ENCODE measurements at places on chromosomes 2 and 18.

GRCh38 chr2:239904496-239904895, 120.6 kb downstream of the NDUFA10 start:
- DNase-seq = no peak

DNA sequence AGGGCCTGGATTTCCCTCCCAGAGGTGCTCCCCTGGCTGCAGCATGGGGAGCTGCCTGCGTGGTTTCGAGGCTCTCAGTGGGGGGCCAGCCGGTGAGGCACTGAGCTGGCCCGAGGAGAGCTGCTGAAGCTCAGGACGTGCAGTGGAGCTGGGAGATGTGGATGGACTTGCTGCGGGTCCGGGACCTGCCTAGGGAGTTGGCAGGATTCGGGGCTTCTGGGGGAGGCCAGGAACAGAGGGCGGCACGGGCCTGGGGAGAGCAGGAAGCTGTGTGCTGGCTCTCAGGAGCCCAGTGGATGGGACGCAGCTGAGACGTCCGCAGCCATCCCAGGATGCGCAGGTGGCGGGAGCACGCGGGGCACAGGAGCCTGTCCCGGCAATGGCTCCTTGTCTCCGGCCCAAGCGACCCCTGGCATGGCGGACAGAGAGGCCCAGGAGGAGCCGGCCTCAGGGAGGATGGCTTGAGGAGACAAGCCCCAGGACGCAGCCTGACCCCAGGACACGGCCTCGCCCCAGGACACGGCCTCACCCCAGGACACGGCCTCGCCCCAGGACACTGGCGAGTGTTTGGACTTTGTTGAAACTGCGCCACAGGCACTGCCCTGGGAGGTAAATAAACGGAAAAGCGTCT, 116.1 kb downstream of the NFATC1 start:
- no peak for DNase-seq

DNA sequence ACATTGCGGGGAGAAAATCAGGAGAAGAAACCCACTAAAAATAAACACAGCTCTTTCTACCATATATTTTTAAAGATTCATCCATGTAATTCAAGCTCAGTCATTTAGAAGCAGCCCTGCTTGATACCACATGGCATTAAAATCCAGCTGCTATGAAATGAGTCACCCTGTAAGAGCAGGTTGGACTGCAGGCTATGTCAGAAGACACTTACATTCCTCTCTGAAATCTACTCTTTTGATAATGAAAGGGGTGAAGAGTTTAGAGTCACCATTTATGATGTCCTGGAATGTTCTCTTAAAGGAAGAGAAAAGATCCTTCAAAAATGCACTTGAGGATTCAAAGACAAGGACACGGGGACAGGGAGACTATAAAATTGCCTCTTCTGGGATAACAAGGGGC, 100.6 kb upstream of the APCDD1 start:
- DNase-seq = peak; percentile 82

- DNase-seq = no peak
These were observed 303.9 kb downstream of the CPS1 start for GRCh38 chr2:210860276-210860675.

- peak; percentile 3 for DNase-seq
These were observed 27.7 kb upstream of the ACTR2 start for GRCh38 chr2:65199891-65200290.

DNA sequence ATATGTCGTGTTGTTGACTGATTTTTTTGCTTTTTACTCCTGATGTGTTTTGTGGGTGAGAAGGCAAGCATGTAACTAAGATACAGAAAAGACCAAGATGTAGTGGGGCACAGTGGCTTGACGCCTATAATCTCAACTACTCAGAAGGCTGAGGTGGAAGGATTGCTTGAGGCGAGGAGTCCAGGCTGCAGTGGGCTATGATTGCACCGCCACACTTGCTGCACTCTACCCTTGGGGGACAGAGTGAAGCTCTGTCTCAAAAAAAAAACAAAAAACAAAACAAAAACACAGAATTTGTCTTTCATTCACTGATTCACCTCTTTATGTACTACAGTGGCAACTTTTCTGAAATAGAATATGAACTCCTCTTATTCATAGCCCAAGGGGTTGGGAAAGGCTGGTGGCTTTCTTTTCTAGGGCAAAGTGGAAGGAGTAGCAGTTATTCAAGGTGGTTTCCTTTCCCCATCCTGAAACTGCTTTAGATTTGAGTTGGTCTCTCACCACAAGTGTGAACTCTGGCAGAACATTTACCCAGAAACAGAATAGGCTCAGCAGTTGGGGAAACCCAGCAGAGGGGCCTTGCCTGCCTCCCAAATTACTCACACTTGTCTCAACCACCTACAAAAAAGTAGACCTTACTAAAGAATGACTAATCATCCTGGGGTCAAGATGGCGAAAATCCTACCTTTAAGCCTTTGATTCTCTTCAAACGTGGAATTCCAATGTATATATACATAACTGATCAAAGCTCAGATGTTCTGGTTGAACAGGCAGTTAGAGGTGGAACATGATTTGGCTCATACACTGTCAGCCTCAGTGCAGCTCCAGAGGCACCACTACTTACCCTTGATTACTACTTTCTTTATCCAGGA, 6.5 kb downstream of the TANK start:
- no peak for DNase-seq

DNA sequence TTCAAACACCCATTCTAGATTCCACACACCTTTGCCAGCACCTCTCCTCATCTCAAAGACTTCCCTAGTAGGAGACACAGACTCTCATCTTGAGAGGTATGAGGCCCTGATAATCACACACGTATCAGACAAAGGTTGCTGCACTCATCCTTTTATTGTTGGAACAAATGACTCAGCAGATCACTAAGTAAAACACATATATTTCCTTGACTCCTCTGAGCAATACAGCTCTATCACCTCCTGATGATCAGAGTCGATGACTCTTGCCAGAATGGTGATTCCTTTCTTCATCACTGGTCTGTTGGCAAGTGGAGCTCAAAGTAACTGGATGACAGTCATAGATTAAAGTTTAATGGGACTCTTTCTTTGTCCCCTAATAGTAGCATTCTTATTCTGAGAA, 1049.2 kb upstream of the ZEB2 start:
- peak; percentile 1 for DNase-seq

DNA sequence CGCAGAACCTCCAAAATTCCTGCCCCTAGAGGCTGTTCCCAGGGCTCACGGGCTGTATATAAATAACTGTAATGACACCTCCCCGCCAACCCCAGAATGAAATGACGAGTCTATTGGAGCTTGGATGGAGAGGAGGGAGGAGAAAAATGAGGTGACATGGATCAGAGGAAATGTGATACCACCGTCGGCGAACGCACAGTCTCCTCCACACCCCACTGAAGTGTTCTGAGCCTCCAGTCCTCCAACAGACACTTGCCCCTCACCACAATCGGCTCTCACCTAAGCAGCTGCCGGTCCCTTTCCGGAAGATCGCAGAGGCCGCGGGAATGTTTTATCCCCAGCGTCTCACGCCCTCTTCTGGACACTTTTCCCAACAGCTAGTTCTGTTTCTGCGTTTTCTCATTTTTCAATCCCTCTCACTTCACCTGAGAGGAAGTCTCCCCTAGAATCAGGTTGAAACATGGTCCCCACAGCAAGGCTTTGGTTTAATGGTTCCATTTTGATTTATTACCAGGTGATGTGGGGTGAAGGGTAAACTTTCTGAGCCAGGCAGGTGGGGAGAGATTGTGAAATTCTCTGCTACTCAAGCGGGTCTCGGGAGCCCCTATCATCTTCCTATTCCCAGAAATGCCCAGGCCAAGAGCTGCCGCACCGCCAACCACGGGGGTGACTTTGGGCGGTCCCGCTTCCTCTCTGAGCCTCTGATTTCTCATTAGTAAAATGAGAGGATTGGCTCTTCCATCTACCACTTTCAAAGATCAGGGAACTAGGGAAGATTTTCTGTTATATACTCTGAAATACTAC, 9.1 kb upstream of the MYO5B start:
- peak; percentile 66 for DNase-seq

DNA sequence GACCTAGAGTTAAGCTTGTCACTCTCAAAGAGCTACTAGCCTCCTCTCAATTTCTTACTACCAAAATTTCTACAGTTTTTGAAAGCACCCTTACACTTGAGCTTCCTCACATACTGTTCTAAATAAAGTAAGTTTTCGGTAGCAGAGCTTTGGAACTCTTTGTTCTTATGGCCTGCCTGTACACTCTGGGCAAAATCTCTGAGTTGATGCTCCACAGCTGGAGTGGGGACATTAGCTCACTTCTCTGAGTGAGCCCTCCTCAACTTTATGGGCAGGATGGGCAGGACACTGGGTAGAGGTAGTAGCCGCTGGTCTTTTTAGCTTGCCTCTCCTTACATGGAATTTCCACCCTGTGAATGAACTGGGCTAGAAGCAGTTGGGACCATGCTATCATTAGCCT, 127.8 kb downstream of the FAM210A start:
- no peak for DNase-seq

DNA sequence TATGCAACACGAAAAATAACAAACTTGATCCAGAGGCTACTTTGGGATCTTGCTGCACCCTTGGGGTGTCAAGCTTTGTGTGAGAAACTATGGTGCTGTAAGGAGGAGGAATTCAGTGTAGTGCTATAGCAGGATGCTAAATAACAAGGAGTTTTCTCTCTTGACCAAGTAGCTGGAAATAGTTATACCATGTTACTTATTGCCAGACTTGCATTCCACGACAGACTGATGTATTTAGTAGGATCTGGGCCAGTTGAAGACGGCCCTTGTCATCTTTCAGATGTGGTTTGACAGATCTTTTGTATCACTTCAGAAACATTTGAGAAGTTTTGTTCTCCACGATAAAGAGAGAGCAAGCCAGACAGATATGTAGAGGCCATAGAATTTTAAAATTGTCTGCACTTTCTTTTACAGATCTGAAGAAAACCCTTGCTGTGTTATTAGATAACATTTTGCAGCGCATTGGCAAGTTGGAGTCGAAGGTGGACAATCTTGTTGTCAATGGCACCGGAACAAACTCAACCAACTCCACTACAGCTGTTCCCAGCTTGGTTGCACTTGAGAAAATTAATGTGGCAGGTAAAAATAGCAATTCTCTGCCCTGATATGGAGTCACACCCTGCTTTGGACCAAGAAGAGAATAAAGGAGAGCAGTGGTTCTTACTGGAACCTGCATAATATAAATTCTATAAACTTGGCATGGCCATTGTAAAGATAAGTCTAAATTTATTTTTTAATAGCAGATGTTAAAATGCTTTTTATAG, 16.3 kb downstream of the MGAT5 start:
- DNase-seq = no peak

- peak; percentile 26 for DNase-seq
These were observed 52.8 kb upstream of the DCC start for GRCh38 chr18:52287151-52287550.

DNA sequence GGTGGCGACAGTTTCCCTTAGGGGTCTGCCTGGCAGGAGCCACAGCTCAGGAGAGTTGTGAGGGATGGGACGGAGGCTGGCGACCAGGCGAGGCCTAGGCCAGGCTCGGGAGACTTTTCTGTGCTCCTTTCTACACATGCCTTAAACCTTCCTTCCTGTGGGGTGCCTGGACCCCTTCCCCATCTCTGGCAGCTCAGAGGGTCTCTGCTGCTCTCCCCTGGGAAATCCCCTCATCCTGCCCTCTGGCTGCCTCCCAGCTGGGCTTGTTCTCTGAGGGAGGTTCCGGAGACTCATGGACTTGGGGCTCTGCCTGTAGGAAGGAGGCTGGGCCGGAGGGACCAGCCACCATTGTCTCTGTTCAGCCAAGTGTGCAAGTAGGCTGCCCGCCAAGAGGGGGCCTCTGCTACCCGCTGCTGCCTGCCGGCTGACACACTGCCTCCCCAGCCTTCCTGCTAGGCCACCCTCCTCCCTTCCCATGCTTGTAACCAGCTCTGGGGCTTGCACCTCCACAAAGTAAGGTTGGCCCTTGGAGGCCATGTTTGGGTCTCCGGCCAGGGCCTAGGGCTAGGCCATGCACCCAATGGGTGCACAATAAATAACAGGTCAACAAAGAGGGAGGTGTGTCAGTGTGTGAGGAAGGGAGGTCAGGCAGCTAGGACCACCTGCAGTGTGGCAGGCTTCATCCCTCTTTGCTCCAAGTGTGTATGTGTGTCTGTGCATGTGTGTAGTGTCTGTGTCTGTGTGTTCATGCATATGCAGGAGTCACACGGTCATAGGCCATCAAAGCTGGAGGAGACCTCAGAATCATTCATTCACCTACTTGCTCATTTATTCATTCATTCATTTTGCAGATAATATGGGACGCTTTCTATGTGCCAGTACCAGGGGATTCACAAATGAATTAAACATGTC, 28.8 kb downstream of the PSD4 start:
- no peak for DNase-seq

DNA sequence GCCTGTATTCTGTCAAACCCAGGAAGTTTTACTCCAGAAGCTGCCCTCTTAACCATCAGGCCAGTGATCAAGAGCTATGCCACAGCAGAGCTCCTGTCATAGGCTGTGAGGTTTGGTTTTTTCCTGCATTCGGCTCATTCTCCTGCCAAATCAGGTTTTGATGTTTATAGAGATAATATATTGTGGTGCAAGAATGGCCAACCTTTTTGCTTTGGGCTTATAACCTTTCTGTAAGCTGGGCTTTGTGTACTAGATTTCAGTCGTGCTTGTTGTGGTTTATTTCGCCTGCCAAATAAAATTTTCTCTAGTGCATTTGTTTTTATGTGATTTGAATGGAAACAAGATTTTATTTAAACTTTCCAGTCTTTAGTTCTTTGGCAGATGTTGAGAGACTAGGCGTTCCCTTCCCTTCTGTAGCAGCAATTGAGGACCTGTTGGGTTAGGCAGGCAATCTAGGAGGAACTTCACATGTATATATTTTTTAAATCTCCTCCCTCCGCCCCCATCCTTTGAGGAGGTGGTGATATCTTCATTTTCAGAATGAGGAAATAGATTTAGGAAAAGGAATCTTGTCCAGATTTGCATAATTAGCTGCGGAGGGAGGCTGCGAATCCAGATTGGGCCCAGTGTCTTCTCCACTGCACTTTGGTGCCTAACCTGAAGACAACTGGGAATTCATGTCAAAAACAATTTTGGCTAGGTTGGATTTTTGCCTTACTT, 2.6 kb downstream of the KDM3A start:
- no peak for DNase-seq

GRCh38 chr18:12651651-12652050, 6.3 kb downstream of the SPIRE1 start:
- DNase-seq = no peak

GRCh38 chr2:235201756-235202155, 249.9 kb downstream of the SH3BP4 start:
- DNase-seq = no peak

- DNase-seq = no peak
These were observed 10.9 kb downstream of the GNLY start for GRCh38 chr2:85704800-85705679.

DNA sequence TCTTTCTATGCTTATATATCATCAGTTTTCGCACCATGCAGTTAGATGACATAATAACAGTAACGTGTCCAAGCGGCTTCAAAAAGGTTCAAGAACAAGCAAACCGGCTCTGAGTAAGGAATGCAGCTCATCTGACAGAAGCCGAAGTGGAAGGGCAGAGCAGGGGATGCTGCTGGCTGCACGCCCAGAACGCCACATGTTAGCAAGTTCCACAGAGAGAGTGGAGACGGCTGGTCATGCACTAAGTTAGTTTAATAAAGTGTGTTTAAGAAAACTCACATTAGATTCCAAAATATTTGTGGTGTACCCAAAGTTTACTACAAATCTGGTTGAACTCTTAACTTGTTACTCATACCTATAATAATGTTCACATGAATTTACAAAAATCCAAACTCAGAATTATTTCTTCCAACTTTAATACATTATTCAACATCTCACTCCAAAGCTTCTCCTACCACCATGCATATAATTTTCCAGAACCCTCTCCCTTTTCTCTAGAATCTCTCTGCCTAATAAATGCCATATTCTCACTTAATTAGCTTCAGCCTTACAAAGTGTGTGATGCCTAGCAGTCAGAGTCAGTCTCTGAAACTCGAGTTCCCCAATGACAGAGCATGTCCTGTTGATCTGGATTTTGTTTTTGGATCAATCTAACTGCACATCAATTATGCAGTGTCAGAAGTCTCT, 170.0 kb downstream of the DNAH7 start:
- peak; percentile 98 for DNase-seq
